ENCODE measurements at places on chromosomes 16 and 17.

- peak; percentile 55 for DNase-seq
Observed at GRCh38 chr17:75250009-75250471, 11.4 kb downstream of the GGA3 start.

GRCh38 chr16:1773703-1774447, 941 bp upstream of the MRPS34 start:
- DNase-seq = no peak

DNA sequence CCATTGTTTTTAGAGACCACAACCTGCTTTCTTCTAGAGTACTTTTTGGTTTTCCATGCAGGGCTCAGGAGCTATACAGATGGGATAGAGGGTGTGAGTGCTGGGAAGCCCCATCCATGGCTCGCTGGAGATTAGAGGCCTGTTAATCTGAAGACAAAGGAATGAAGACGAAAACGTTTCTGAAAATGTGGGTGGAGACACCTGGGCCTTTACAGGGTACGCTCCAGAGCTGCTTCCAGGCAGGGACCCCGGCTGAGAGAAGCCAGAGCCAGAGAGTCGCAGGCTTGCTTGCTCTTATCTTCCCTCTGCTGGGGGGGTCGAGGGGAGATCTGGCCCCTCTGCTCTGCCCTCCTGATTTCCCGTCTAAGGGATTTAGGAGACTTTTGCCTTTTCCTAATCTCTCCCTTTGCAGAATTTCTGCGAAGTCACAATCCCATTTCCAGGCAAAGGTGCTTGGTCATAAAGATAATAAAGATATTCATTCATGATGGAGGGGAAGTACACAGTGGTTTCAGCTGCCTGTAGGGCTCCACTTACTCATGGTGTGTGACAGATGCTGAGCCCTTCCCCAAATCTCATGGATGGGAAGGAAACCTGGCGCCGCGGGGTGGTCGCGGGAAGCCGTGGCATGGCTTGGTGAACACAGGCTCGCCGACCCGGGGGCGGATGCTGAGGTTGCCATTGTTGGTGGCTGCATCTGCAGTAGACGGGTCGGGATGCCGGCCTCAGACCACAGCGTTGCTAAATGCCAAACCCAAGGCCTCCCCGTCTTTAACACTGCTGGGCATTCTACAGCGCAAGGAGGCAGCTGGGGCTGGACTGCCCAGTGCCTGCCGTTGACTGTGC, 4.8 kb upstream of the SOCS3 start:
- no peak for DNase-seq

GRCh38 chr16:30896889-30897733, 697 bp downstream of the CTF1 start:
- DNase-seq = peak; percentile 72

DNA sequence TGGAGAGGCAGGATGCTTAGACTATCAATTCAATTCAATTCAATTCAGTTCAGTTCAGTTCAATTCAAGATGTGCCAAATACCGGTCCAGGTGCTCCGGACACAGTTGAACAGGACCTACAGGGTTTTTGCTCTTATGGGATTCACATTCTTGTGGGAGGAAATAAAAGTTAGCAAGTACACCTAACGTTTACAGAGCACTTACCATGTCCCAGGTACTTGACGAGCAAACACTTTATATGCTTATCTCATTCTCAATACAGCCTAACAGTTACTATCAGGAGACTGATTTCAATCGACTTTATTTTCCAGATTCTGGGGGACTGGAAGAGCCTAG, 467 bp upstream of the GDE1 start:
- no peak for DNase-seq

DNA sequence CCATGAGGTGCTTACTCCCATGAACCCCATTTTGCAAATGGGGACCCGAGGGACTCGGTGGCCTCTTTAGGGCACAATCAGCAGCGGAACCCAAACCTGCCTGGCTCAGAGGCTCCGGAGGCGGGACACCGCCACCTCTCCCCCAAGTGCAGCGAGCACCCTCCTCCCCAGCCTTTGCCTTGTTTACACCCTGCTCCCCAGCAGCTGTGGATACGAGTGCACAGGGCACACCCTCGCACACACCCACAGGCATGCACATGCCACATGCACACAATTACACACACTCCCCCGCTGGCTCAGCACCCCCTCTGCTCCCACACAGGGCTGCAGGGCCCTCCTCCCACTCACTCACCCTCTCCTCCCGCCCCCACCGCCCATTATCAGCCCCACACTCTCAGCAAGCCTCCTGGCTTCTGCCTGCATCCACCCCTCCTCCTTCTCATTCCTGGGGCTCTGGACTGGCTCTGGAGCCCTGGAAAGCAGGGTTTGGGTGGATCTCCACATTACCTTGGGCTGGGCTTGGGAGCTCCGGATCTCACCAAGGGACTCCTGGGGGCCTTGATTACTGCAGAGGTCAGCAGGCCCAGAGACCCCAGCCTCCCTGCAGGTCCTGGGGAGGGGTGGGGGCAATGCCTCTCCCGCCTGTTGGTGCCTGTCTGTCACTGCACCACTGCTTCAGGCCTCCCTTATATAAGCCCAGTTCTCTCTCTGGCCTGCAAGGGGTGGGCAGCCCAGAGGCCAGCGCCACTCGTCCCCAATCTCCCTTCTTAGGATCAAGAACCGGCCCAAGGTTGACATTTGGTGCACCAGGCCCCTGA, 6.4 kb downstream of the PDK2 start:
- DNase-seq = no peak

- peak; percentile 14 for DNase-seq
Observed at GRCh38 chr16:10920726-10921427, 21.4 kb downstream of the DEXI start.

GRCh38 chr17:63780507-63780906, 6.5 kb downstream of the DDX42 start:
- peak; percentile 42 for DNase-seq

DNA sequence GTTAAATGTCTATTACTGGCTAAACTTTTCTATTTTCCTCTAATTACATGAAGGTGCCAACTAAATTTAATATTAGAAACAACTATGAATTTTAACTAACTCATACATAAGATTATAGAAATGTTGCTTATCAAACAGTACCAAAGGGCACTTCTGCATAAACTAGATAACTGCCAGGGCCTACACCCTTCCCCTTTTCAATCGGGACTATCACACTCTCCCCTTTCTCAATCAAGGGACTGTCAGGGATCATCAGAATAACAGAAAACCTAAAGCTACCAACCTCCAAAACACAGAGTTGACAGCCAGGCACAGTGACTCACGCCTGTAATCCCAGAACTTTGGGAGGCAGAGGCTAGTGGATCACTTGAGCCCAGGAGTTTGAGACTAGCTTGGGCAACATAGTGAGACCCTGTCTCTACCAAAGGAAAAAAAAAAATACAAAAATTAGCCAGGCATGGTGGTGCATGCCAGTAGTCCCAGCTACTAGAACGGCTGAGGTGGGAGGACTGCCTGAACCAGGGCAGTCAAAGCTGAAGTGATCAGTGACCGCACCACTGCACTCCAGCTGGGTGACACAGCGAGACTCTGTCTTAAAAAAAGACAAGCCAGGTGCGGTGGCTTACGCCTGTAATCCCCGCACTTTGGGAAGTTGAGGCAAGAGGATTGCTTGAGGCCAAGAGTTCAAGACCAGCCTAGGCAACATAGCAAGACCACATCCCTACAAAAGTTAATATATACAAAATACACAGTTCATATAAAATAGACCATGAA, 3.2 kb upstream of the PHLPP2 start:
- DNase-seq = no peak

- no peak for DNase-seq
Observed at GRCh38 chr17:63113167-63113566, 147.1 kb downstream of the TANC2 start.

- DNase-seq = no peak
Observed at GRCh38 chr16:22123759-22124490, 31.6 kb downstream of the VWA3A start.

GRCh38 chr16:75097941-75098901, 18.4 kb downstream of the LDHD start:
- DNase-seq = no peak

DNA sequence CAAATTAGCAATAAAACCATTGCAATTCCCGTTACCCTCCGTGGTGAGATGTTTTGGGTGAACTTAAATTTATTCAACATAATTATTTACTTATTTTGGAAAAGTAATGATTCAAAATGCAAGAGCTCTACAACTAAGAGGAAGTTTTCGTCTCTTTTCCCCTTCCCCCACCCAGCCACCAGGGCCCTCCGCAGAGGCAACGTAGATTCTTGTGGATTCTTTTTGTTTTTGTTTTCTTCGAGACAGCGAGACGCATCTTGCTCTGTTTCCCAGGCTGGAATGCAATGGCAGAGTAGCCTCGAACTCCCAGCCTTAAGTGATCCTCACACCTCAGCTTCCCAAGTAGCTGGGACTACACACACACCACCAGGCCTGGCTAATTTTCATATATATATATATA, 19.2 kb downstream of the CCDC40 start:
- DNase-seq = no peak

DNA sequence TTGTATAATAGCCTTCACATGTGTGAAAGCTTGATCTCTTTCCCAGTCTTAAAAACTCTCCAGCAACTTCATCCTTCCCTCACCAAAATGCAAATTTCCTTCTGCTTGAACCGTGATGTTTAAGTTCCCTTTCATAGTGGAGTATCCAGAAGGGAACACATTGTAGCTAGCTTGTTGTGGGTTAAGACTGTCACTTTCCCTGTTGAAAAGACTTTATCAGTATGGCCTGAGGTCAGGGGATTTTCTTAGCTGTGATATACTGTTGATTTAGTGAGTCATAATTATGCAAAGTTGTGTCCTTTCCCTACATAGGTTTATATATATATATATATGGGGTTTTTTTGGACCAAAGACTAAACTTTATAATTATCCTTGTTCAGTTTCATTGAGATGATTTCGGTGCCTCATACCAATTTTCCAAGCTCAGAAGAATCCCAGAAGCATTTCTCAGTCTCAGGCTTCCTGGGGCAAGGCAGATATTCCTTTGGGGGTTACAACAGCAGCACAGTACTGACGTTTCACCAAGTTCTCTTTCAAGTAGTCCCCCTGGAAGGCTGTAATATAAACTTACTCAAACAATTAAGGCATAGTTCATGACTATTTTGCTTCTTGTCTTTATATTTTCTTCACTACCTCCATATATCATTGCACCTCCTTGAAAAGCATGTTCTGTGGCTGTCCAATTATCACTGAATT, 35.7 kb downstream of the ESRP2 start:
- DNase-seq = peak; percentile 33

GRCh38 chr17:31378638-31379037, 12.8 kb upstream of the RAB11FIP4 start:
- no peak for DNase-seq

GRCh38 chr17:82440469-82440981, 10.0 kb downstream of the CYBC1 start:
- DNase-seq = no peak

DNA sequence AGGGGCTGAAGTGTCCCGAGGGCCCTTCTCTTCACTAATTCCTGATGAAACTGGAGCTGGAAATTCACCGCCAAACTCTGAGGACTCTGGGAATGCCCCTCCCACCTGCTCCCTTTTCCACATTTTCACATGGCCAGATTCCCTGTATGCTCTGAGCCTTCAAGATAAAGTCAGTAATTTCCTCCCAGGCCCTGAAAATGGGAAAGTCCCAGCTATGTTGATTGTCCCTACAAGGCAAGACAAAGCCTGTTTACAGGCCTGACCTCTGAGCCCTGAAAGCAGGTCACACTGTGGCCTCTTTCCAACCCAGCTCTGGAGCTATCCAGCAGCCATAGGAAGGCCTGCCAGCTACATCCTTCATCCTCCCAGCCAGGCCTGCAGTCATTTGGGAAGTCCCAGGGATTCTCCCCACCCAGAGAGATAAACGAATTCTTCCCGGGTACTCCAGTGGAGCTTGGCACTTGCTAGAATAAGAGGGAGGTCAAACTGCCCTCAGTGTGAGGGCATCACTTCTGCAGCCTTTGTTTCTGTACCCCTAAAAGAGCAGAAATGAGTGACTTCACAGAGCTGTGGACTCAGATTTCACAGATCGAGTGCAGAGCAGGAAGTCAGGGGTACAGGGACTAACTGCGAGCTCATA, 19.6 kb upstream of the CCL2 start:
- no peak for DNase-seq

GRCh38 chr17:27315796-27316465, 22.0 kb downstream of the WSB1 start:
- DNase-seq = no peak

DNA sequence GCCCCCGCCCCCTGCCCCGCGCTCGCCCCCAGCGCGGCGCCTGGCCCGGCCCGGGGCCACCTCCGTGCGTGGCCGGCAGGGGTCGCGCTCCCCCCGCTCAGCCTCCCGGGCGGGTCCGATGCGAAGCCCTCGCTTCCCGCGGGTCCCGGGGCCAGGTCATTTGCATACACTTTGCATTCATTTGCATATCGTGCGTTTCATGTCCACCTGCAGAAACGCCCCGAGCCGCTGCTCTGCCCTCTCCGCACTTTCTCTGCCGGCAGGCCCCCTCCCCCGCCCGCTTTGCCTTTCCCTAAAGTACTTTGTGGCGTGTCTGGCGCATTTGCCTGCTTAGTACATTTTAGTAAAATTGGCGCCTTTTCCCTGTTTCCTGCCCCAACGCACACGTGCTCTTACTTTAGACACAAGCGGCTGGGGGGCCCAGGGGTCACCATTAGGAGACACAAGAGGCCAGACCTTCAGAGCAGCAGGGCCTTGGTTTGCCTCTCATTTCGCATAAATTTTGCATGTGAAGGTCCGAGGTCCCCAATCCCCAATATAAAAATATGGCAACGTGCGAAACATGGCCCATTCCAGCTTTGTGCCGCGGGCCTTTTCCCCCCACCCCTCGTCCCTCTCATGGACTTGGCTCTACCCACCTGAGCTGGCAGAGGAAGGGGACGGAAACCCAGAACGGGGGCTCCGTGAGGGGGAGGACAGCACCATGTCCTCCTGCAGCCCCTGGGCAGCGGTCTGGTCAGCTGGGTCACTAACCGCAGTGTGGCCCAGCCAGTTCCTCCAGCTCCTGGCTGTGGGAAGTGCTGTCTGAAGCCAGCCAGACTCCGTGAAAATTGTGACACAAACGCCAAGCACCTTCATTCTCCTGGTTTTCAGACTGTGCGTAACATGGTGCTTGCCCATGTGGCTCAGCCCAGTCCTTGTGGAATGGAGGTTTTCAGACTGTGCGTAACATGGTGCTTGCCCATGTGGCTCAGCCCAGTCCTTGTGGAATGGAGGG, 34.8 kb downstream of the CBFA2T3 start:
- DNase-seq = no peak

GRCh38 chr17:75596320-75597087, 8.9 kb downstream of the MYO15B start:
- no peak for DNase-seq

GRCh38 chr16:69145658-69146057, 13.2 kb downstream of the UTP4 start:
- no peak for DNase-seq

GRCh38 chr16:12688951-12689850, 114.5 kb downstream of the CPPED1 start:
- no peak for DNase-seq

DNA sequence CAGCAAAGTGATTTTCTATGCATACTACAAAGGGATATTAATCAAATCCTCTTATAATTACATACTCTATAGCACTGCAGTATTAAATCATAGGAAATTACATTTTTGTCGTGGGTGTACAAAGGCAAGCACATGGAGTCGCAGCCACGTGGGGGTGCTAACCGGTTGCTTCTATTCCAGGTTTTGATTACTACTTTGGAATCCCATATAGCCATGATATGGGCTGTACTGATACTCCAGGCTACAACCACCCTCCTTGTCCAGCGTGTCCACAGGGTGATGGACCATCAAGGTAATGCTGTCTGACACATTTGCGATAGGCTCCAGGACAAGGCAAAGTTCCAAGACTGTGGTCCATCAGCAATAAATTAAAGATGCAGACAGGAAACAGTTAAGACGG, 60.1 kb downstream of the ARSG start:
- no peak for DNase-seq
